Activated CD4-positive, alpha-beta T cell treated with anti-CD3 and anti-CD28 coated beads, Interleukin-2, amount 50 U/mL, for 48 hours (primary cell): ENCODE measurements at places on chromosomes 5 and 9.
A peak's percentile ranks its signal among the peaks of the same experiment; 100 is the strongest.

DNA sequence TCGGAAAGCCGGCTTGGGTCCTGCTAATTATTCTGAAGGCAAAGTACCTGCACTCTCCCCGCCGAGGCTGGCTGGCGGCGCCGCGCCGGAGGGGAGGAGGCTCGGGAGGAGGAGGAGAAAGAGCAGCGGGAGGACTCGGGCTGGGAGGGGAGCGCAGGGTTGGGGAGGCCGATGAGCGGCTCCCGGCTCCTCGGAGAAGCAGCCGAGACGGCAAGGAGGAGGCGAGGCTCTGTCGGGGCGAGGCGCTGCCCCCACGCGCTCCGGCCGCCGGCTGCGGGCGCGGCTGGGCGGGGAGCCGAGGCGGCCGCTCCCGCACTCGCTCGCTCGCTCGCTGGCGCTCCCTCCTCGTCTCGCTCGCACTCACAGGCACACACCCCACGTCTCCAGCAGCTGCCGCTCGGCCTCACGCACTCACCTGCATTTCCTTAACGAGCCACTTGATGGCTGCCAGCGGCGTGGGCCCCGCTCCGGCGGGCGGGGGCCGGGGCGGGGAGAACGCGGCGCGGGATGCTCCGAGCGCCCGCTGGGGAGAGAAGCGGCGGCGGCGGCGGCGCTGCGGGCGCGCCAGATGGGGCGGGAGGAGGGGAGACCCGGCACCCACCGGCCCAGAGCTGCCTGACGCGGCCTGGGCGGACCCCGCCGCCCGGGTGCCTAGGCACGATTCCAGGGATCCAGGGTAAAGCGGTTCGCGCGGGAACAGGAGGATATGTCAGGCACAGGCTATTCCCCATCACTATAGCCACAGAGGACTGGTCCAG lies at the start of gene PTPRD:
PTPRD (minus strand) TSS at position 362 of the 758 bp plus-strand sequence.
- DNase-seq: peak; percentile 25

- no peak for DNase-seq
These were observed 381.6 kb downstream of the TMEM38B start for GRCh38 chr9:106075960-106076327.

GRCh38 chr9:6410633-6411032 lies 2.4 kb upstream of the UHRF2 start:
- no peak for DNase-seq

DNA sequence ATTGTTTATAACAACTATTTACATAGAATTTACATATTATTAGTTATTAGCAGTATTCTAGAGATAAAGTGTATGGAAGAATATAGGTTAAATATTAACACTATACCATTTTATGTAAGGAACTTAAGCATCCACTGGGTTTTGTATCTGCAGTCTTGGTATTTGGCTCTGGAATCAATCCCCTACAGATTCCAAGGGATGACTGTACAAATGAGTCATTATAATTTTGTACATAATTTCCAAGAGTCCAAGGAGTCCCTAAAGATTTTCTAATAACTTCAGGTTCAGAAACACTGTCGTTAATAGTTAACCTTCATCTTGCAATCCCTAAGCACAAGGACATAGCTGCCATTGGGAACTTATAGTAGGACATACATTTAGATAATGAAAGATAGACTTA lies 254.8 kb upstream of the PDE4D start:
- no peak for DNase-seq
